ENCODE measurements at places on chromosomes 1 and 21.

- no peak for DNase-seq
These were observed 500.5 kb upstream of the ADAMTS5 start for GRCh38 chr21:27467366-27467765.

DNA sequence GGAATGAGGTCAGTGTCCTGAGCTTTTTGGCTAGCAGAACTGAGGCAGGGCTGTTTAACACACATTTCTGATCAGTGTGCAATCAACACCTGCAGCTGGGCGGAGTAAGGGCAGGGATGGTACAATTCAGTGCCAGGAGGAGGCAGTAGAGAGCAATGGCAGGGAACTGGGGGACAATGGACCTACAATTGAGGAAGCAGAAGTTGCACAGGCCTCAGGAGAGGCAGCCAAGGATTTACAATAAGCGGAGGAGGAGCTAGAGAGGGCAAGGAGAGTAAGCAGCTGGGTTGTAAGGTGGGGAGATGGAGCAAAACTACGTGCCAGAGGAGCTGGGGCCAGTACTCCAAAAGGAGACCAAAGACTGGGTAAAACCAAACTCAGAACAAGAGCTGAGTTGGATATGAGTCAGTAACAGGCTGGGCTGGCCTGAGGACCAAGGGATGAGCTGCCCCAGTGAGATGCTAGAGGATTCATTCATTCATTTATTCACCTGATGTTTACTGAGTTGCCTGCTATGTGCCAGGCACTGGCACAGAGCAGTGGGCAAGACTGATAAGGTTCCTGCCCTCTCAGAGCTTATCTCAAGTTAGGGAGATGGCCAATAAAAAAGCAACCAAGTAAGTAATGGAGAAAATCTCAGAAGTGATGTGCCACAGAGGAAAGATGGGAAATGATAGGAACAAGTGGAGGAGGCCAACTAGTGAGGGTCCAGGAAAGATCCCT lies 10.4 kb upstream of the GALE start:
- peak; percentile 20 for DNase-seq

- no peak for DNase-seq
These were observed 596 bp downstream of the TOR3A start for GRCh38 chr1:179082333-179082998.

GRCh38 chr1:205782627-205783432 lies 7.5 kb upstream of the RAB29 start:
- no peak for DNase-seq

- DNase-seq: no peak
These were observed 95.0 kb downstream of the SUSD4 start for GRCh38 chr1:223269006-223269405.

- no peak for DNase-seq
These were observed 32.0 kb upstream of the SLC30A1 start for GRCh38 chr1:211610779-211611556.

GRCh38 chr1:150152182-150152536 lies 2.4 kb downstream of the PLEKHO1 start:
- DNase-seq: no peak

GRCh38 chr1:1462318-1462966 lies 9.1 kb upstream of the ATAD3B start:
- DNase-seq: no peak

- DNase-seq: peak; percentile 16
These were observed 36.3 kb upstream of the IL10 start for GRCh38 chr1:206808615-206809014.

DNA sequence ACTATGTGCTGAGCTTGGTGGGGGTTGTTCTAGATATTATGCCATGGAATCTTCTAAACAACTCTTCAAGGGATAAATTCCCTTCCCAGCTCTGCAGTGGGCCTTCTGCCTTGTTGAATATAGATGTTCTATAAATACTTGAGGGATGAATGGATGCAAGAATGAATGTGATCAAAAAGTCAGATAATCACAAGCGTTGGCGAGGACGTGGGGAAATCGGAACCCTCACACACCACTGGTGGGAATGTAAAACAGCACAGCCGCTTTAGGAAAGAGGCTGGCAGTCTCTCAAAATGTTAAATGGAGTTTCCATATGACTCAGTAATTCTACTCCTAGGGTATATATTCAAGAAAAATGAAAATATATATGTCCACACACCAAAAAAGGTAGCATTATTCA lies 19.0 kb downstream of the SDC3 start:
- no peak for DNase-seq

- no peak for DNase-seq
These were observed 69.9 kb upstream of the IGSF21 start for GRCh38 chr1:18037651-18038050.

GRCh38 chr1:201488830-201489589 lies 17.9 kb downstream of the CSRP1 start:
- DNase-seq: no peak

GRCh38 chr1:204979891-204980649 lies 62.9 kb upstream of the CNTN2 start:
- no peak for DNase-seq

GRCh38 chr1:62314454-62315350 lies 4.5 kb downstream of the KANK4 start:
- no peak for DNase-seq
